ENCODE measurements at places on chromosomes 6 and 20.

DNA sequence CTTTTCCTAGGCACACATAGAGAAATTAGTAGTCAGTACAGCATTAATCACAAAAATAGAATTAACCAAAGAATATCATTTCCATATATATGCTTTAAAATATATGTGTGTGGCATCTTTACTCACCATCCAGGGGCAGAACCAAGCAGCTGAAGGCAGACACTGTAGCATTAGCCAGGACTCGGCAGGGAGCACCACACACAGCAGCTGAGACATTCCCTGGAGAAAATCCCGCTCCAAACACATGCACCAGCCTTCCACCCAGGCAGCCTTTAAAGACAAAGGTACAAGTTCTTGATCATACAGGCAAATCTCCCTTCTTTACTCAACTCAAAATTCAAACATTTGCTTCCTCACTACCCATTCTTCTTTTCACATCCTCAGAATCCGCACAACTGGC is 64.7 kb downstream of the PKHD1 start:
- DNase-seq: no peak

- no peak for DNase-seq
Measured at GRCh38 chr6:44641344-44642031, 254.0 kb downstream of the CDC5L start.

GRCh38 chr20:25508083-25508770 is 77.1 kb downstream of the NINL start:
- no peak for DNase-seq

DNA sequence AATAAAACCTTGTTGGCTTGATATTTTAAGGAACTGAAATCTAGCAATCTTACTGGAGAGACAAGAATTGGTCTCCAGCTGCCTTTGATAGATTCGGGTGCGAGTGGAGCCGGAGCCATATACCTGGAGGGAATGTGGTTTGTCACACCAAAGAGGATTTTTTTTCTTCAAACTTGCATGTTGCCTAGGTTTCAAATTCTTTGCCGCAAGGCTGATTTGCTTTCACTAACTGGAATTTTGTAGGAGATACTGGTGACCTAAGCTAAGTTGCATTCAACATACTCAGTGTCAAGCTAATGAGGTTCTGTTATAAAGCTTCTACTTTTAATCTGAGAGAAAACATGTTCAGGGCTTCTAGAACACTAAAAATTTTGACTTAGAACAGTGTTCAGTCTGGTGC is 39.7 kb upstream of the ASIP start:
- DNase-seq: no peak

All from activated CD4-positive, alpha-beta T cell treated with anti-CD3 and anti-CD28 coated beads, Interleukin-2, Interleukin-6, amounts not matched to agents 100 ng/mL and 50 ng/mL, durations not matched to agents 16 hours and 8 hours (primary cell).